ENCODE measurements at places on chromosomes 16 and 17.

DNA sequence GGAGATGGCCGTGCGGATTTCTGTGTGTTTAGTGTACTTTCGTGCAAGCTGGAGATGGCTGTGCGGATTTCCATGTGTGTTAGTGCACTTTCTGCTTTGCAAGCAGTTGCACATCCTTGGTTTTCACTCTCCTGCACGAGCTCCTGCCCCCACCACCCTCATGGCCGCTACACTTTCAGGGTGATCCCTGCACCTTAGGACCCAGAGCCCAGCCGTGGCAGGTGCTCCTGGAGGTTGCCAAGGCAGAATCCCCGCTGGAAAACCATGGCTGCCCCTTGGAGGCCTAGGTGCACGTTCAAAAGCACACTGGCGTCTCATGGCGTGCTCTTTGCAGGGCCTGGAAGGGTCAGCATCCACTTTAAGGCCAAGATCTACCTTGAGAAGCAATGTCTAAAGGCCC lies 311.0 kb upstream of the TNRC6C start:
- no peak for DNase-seq

GRCh38 chr17:79002291-79002690 lies 7.3 kb downstream of the CANT1 start:
- no peak for DNase-seq

- no peak for DNase-seq
Observed at GRCh38 chr16:49824593-49824992, 31.3 kb downstream of the ZNF423 start.

GRCh38 chr16:10740000-10740844 lies 3.4 kb upstream of the NUBP1 start:
- DNase-seq = no peak

- DNase-seq = no peak
Observed at GRCh38 chr16:19066988-19067348, 446 bp upstream of the COQ7 start.

DNA sequence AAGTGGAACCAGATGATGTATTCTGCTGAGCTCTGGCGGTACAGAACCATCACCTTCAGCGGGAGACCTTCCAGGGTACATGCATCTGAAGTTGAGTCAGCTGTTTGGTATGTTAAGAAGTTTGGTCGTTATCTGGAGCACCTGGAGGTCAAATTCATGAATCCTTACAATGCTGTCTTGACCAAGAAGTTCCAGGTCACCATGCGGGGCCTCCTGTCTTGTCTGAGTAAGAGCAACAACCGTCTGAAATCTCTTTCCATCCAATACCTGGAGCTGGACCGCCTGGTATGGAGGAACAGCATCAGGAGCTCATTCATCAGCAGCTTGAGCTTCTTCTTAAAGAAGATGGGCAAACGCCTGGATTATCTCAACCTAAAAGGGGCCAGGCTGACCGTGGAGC lies 4.0 kb downstream of the FBXO39 start:
- DNase-seq = no peak

- no peak for DNase-seq
Observed at GRCh38 chr16:30533748-30534367, 800 bp downstream of the ZNF747 start.

- DNase-seq = no peak
Observed at GRCh38 chr16:28180655-28181460, 30.9 kb downstream of the XPO6 start.

DNA sequence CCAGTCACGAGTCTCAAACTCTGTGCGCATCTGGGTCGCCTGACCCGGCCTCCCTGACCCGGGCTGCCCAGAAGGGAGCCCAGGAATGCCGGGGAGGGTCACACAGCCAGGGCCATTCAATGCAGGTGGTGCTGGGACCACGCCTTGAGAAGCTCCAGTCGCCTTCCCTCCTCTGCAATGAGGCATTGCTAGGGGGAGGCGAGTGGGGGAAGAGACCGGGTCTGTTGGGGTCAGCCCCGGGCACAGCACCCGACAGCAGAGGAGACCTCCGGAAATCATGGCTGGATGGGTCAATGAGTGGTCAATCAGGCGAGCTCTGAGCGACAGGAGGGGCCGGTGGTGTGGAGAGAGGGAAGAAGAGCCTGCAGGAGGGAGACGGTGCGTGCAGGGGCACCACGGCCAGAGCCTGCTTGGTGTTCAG lies 13.3 kb downstream of the JPH3 start:
- no peak for DNase-seq

DNA sequence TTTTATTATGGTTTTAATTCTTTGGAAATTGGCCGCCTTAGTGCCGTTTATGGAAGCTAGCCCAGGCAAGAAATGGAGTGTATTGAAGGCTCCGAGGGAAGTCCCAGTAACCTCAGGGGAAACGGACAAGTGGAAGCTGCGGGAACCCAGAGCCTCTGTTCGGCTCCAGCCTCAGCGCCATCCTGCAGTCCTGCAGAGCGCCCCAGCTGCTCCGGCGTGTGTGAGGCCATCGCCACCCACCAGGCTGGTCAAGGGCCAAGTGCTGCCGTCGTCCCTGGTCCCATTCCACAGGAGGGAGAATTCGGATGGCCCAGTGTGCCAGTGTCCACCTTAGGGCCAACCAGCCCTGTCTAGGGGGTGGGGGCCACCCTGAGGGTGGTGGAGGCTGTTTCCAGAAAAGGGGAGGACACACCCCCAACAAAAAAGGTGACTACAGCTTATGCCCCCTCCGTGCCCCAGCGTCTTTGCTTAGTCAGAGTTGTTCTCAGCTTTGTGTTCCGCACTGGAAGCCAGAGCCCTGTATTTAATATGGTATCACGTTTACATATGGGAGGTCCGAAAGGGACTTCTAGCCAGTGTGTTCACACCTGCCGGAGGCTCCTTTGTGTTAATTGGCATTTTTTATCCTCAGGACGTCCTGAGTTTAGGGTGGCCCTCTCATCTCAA lies 13.0 kb downstream of the MGRN1 start:
- DNase-seq = no peak

DNA sequence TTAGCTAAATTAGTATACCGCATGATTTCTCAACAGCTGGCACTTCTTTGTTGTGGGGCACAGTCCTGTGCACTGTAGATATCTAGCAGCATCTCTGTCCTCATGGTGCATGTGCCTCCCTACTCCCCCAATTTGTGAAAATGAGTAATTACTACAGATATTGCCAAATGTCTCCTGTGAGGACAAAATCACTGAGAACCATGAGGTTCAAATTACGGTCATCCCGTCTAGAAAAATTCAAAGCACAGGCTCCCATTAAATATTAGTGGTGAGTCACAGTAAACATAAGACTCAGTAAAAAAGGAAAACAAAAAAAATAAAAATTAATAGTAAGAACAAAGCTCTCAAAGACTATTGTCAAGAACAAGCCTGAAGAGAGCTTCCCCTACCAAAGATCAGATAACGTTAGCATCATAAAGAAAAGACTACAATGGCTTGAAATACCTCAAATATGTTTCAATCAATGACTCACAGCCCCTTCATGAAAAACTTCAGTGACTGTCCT lies 57.8 kb downstream of the STH start:
- no peak for DNase-seq

DNA sequence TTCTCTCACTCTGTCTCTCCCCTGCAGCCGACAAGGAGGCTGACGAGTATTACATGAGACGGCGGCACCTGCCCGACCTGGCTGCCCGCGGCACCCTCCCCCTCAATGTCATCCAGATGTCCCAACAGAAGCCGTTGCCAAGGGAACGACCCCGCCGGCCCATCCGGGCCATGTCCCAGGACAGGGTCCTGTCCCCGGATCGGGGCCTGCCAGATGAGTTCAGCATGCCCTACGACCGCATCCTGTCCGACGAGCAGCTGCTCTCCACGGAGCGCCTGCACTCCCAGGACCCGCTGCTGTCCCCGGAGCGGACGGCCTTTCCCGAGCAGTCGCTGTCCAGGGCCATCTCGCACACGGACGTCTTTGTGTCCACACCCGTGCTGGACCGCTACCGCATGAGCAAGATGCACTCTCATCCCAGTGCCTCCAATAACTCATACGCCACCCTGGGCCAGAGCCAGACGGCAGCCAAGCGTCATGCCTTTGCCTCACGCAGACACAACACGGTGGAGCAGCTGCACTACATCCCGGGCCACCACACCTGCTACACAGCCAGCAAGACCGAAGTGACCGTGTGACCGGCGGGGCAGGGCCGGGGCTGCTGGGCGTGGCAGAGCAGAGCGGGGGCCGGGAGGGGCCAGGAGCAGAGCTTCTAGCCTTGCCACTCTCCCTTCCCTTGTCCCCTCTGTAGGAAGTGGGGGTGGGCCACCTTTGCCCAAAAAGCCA lies 40.4 kb upstream of the DNAH9 start:
- no peak for DNase-seq

DNA sequence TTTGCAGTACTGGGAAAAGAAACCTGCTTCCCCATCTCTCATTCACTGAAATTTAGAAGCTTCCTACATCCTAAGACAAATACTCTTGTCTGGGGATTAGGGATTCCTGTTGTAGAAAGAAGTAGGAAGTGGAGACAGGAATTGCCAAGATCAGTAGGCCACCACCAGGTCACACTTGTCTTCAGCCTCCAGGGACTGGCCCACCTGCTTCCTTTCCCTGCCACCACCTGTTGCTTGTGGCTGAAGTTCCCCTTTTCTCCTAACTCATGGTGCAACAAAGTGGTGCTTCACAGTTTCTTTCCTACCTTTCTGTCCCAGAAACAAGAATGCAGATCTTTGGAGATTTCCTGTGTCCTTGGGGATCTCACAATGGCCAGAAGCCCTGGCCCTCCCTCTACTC lies 82.4 kb downstream of the WNT3 start:
- no peak for DNase-seq

DNA sequence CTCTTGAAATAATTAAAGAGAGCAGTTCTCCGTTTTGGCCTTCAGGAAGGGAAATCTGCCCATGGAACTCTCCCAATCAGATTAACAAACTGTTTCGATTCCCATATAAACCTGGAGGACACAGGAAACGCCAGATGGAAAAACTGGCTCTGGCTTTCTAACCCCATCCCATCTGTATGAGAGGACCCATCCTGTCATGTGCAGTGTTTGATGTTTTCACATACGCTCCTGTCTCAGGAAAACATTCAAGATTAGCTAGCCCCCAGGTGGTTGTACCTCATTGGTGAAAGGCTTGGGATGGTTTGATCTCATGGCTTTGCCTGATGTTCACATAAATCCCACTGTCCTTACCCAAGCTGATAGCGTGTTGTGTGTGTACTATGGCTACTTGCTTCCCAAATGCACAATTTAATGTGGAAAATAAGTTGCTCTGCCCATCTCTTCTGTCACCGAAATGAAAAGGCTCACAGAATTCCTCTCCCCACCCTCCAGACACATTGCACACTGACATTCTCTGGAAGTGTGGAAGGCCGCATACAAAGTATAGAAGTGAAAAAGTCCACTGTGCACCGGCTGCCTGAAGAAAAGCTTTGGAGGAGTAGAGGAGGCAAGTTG lies 18.2 kb upstream of the ERN1 start:
- DNase-seq = no peak

- DNase-seq = no peak
Observed at GRCh38 chr16:11400076-11400475, 54.8 kb downstream of the RMI2 start.

DNA sequence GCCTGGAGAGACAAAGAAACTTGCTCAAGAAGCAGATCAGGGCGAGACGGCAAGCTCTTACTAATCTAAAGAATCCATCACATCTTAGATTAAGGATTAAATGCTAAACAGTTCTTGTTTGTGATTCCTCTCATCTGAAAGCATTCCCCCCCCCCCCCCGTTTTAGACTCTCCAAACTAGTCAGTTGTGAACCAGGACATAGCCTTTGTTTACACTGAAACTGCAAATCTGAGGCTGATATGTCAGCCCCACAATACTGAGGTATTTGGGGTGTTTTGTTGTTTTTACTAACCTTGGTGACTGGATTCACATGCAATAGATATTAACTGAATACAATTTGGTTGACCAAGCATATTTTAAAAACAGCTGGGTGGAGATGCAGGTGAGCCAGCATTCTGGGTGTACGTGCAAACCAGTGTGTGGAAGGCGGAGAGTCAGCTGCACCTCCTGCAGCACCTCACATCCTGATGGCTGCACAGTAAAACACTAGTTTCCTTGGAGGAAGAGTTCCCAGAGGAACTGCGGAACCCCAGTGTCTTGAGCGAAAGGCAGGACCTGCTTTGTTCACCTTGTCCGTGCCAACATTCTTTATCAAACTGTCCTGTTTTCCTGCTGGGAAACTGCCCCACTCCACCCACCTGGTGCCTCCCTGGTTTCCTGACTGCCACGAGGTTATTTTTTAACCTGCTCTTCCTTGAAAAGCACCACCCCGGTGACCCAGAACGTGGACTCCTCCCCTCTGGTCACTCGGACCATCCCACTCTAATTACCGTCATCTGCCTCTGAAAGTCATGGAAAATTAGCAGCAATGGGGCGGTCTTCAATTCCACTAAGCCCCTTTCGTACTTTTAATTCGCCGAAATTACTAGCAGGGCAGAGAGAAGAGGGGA lies 1.2 kb upstream of the YPEL2 start:
- no peak for DNase-seq

GRCh38 chr17:66920435-66920834 lies 44.1 kb upstream of the CACNG4 start:
- no peak for DNase-seq

DNA sequence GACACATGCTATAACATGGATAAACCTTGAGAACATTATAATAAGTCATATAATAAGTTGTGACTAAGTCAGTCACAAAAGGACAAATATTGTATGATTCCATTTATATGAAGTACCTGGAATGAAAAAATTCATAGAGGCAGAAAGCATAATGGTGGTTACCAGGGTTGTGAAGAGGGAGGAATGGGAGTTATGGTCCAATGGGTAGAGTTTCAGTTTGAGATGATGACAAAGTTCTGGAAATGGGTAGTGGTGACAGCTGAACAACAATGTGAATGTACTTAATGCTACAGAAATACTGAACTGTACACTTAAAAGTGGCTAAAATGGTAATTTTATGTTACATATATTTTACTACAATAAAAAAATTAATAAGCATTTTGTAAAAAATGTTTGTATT lies 49.7 kb downstream of the MYO1D start:
- DNase-seq = no peak

DNA sequence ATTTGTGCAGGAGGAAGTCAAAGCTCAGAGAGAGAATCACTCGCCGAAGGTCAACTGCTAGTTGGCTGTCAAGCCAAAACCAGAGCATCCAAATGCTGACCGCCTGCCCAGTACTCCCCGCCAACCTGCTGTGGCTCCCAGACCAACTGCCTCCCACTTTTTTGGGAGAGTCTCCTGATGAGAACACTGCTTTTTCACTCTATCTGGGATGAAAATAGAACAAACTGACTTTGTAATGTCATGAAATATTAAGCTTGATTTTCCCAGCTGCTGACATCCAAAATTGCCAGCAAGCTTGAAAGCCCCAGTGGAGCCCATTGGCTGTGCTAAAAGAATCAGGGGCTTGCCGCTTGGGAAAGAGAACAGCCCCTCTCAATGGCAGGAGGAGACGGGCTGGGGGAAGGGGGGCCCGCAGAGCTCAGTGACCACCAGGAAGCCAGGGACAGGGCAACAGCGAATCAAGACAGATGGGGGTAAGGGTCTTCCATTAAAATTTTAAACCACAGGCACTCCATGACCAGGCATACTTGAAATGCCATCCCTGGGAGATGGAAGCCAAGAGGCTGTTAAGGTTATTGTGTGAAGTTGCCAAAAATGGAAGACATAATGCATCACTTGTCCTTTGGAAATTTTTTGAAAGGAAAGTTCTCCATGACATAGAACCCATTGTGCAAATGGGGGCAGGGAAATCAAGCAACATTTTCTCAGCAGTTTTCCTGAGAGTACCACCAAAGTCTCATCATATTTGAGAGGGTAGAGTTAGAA lies 125.7 kb upstream of the CDH5 start:
- no peak for DNase-seq
